ENCODE measurements at places on chromosomes 4 and X. TPM values are rescaled to one million over a fixed set of nuclear protein-coding genes. Genes with fewer than 3 reads are reported as not detected.

DNA sequence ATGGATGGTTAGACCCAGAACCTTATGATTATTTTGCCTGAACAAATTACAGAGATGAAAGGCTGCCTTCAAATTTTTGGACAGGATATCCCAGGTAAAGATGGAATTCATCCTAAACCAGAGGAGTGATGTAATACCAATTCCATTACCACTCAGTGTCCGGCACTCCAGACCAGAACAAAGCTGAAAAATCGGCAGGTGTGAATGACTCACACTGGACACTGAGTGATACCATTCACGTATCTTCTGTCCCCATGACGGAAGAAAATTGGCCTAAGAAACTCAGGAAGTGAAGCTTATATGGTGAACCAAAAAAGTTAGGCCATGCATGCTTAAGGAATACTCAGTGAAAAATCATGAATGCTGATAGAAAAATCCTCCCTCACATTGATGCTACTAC is 34.5 kb downstream of the PALLD start:
- DNase-seq, result no peak

GRCh38 chrX:123740006-123740405 is 7.2 kb upstream of the THOC2 start:
- no peak for DNase-seq

- DNase-seq, result no peak
Observed at GRCh38 chrX:30343206-30343605, 34.0 kb upstream of the NR0B1 start.

DNA sequence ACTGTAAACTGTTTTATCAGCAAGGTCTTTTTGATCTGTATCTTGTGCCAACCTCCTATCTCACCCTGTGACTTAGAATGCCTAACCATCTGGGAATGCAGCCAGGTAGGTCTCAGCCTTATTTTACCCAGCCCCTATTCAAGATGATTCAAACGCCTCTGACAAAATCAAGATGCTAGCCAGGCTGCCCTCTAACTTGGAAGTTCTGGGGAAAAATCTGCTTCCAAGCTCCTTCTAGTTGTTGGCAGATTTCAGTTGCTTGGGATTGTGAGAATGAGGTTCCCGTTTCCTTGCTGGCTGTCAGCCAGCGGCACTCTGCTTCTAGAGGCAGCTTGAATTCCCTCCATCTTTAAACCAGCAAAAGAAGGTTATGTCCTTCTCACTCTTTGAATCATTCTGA is 34.7 kb downstream of the LUZP4 start:
- DNase-seq, result peak; percentile 48

GRCh38 chrX:49019599-49020249 is 17.7 kb upstream of the GRIPAP1 start:
- DNase-seq, result no peak

DNA sequence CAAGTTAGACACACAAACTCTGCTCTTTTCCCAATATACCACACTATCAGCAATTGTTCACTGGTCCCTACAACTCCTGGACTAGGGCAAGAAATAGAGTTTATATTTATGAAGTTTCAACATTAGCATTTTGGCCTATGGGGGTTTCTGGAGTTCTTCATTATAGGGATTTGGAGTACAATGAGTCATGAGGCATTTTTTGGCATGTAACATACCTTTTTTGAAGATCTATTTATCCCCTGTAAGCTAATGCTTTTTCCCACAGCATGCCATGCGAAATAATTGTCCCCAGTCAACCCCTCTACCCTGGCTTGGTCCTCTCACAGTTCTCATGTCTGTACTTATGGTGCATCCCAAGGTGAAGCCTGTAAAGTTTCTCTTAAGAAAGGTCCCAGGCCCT is 36.7 kb upstream of the EDA2R start:
- no peak for DNase-seq

DNA sequence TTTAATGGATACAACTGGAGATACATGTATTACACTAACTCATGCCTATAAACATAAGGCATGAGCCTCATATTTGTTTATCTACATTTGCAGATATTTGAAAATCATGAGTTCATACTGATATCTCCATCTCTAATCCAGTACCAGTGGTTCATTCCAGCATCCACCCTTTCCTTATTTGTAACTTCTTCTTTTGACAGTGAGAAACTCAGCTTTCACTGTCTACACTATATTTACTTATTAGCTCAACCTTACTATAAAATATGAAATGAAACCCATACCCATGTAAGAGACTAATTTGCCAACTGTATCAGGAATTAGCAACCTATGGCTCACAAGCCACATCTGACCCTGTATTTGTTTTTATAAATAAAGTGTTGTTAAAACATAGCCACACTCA is 161.9 kb upstream of the GPRIN3 start:
- no peak for DNase-seq

DNA sequence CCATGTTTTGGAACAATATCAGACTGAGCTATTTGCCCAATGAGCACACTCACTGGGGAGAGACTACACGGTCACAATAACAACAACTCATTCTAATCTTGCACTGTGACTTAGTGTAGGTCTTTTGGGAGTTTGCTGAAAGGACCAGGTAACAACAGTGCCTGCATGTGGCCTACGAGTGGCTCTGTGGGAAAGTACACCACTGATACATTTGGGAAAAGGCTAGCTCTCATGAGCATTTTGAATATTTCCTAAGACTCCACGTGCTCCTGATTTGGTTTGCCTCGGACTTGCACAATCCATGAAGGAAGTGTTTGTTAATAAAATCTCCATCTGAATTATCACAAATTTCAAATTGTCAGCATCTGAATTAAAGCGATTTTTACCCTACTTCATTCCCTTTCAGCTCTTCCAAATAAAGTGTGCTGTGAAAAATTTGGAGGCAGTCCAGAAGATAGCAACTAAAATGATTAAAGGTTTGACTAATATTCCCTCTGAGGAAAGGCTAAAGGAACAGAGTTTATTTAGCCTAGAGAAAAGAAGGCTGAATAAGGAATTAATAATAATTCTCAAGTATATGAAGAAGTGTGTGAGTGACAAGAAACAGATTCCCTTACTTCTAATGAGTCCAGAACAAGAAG is 406.4 kb downstream of the PPARGC1A start:
- no peak for DNase-seq

CSAG3 gene
- not detected for total RNA-seq

LANCL3 gene
- total RNA-seq, result 0.54 TPM

CTAG2 gene
- total RNA-seq, result not detected
